ENCODE measurements at places on chromosomes 11 and 22.

DNA sequence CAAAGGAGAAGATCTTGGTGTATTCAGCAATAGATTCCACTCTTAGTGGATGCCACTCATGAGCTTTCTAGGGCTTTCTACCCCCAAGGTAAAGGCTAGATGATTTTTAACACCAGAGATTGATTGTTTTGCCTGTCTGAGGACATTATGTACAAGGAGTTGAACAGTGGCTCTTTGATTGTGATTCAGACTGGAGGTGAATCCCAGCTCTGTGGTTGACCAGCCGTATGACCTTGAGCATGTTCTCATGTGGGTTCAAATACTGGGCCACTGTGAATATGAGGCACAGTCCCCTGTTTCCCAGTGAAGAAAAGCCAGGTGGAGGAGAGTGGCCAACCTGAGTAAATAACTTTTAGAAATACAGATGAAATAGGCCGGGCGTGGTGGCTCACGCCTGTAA, 24.0 kb upstream of the PARVB start:
- DNase-seq, result no peak

GRCh38 chr22:43205748-43206508, 19.0 kb upstream of the TTLL12 start:
- DNase-seq, result no peak

GRCh38 chr11:11268119-11268518, 84.9 kb downstream of the CSNK2A3 start:
- DNase-seq, result no peak

GRCh38 chr11:75635066-75635862, 33.6 kb downstream of the MAP6 start:
- DNase-seq, result peak; percentile 39

GRCh38 chr11:63745304-63746170, 23.0 kb downstream of the ZFTA start:
- DNase-seq, result no peak

GRCh38 chr11:6746086-6746618, 25.6 kb downstream of the OR2AG2 start:
- no peak for DNase-seq

- no peak for DNase-seq
Measured at GRCh38 chr11:65712633-65713076, 603 bp downstream of the KAT5 start.

DNA sequence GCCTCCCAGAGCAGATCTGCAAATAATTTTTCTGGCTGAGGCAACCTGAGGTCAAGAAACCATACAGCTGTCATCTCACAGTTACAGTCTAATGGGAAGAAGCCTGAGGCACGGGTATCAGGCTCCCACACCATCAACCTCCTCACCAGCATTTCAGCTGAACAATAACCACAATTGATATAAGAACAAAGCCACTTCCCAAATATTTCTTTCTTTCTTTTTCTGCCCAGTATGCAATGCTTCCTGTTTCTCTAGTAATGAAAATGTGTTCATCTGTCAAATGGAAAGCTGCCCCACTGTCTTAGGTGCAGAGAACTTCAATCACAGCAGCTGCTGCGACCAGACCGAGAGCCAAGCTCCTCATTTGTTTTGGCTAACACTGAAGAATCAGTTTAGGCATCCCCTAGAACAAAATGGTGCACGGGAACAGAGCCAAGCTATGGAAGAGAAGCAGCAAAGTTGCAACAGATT, 108.4 kb downstream of the BLID start:
- peak; percentile 8 for DNase-seq

DNA sequence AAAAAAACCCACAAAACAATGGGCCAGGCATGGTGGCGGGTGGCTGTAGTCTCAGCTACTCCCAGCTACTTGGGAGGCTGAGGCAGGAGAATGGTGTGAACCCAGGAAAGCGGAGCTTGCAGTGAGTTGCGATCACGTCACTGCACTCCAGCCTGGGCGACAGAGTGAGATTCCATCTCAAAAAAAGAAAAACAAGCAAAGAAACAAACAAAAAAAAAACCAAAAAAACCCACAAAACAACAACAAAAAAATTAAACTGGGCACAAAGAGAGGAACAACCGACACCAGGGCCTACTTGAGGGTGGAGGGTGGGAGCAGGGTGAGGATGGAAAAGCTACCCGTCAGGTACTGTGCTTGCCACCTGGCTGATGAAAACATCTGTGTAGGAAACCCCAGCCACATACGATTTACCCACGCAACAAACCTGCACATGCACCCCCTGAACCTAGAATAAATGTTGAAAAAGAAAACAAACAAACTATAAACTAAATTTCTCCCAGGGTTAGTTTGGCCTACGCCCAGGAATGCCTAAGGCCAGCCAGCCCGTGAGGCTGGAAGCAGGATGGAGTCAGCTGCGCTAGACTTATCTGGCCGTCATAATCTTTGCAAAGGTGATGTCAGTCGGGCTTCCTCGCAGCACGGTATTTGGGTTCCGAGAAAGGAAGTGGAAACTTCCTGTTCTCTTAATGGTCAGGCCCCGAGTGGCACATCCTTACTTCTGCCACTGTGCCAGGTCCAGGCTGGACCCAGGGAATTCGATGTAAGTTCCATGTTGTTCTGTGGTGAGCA, 21.9 kb upstream of the CYB5R3 start:
- DNase-seq, result no peak

GRCh38 chr11:11735586-11735985, 106.2 kb upstream of the USP47 start:
- no peak for DNase-seq

- no peak for DNase-seq
Measured at GRCh38 chr22:46156031-46156430, 5.7 kb downstream of the PPARA start.

GRCh38 chr22:23915290-23915689, 21.1 kb downstream of the MIF start:
- no peak for DNase-seq

DNA sequence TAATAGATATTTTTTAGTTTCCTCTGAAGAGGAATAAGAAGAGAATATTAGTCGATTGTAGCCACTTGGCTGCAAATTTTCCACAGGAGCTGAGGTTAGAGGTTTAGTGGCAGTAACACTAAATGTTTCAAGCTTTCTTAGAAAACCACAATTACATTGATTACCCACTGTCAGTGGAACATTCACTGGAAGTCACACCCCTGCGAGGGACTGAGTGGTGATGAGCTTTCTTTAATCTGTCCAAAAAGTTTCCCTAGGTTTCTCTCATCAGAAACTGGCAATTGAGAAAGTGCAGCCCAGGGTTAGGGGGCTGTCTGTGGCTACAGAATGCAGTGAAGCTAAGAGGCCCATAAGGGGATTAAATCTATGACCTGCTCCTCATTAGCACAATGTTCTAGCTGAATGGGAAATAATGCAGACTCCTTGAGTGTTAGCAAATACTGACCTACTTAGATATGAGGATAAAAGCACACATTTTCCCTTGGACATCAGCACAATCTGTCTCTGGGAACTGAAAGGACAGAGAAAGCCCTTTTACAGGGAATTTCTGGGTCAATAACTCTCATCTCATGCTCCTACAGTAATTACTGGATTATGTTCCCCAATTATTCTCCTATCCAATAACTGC, 189.5 kb downstream of the FAM76B start:
- DNase-seq, result no peak

DNA sequence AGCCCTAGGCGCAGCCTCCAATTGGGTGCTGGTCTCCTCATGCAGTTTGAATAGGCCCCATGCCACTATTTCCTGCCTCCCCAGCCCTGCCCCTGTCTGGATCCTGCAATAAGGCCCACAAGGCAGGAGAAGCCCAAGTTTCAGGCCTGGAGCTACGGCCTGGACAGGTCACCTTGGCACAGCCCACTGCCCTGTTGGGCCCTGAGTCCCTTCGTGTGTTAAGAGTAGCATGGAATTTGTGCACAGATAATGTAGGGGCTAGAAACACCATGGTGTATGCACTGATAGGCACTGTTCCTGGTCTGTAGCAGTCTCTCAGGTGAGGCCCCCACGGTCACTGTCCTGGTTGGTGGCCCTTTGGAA, 20.1 kb downstream of the CDC45 start:
- no peak for DNase-seq

- DNase-seq, result no peak
Measured at GRCh38 chr11:15148169-15148568, 33.4 kb downstream of the INSC start.

DNA sequence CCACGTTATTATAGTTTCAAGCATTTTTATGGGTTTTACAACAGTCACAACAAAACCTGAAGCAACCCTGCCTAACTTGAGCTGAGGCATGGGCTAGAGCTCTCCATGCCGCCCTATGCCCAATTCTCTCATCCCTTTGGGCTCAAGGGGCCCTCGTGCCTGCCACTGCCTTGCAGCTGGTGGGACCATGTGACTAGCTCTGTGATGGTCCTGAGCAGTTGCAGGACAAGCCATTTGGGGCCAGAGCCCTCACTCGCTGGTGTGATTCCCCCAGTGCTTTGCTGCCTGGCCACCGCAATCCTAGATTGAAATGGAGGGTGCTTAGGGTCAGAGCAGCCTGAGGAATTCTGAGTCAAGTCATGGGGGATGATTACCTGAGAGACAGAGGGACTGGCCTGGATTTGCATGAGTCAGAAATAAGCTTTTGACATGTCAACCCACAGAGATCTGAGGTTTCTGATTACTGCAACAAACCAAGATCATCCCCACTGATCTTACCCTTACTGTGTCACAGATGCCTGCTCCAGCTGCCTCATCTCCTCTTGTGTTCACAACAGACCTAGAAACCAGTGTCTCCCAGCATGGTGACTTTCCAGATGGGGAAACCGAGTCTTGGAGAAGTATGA, 323.7 kb downstream of the BRD1 start:
- no peak for DNase-seq
